ENCODE measurements at places on chromosomes 6 and 20. TPM values are rescaled to one million over a fixed set of nuclear protein-coding genes. Genes with fewer than 3 reads are reported as not detected.

DNA sequence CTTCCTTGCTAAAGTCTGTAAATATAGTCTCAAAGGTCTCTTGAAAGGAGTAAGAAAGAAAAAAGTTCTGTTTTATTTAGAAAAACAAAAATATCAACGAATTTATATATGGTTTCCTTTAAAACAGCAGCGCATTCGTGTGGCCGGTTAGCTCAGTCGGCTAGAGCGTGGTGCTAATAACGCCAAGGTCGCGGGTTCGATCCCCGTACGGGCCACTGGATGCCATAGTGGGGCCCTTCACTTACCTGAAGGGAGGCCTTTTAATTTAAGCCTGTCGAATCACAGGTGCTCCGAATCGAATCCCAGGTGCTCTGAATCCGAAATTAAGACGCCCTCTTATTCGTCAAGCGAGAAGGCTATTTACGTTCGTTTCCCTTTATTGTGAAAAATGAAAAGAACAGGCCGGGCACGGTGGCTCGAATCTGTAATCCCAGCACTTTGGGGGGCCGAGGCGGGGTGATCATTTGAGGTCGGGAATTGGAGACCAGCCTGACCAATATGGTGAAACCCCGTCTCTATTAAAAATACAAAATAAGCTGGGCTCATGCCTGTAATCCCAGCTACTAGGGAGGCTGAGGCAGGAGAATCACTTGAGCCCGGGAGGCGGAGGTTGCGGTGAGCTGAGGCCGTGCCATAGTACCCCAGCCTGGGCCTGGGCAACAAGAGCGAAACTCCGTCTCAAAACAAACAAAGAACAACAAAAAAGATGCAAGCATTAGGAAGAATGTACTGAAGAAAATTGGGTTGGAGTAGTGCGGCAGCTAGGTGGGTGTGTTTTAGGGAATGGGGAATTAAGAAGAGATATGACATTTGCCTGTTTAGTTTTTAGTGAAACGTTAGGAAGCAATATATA, 195.8 kb upstream of the ZNF184 start:
- H3K4me1 ChIP-seq = peaks cover 23% of the 10 kb centered on the region
- DNase-seq = peak; percentile 76
- no peaks in the 10 kb centered on the region for H3K36me3 ChIP-seq
- peaks cover 12% of the 10 kb centered on the region for H3K27me3 ChIP-seq

DNA sequence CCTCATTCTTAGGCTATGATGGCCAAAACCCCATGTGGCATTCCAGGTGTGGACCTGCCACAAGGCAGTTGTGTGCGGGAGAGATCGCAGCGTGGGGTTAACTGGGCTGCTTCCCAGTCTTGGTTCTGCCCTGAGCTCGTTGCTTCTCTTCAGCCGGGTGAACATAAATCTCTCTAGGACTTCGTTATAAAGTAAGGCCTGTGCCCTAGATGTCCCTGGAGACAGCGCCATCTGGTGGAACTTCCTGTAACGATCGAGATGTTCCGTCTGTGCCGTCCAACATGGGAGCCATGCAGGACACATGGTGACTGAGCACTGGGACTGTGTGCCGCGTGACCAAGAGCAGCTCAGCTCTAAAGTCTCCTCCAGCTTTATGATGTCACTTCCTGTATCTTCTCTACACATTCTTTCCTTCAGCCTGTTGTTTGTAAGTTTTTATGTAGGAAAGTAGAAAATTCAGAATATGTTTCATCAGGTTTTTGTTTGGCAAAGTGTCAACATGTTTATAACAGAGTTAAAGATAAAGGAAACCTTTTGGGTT, 26.8 kb upstream of the RPP40 start:
- no peaks in the 10 kb centered on the region for H3K36me3 ChIP-seq
- peaks cover 9% of the 10 kb centered on the region for H3K4me1 ChIP-seq

DNA sequence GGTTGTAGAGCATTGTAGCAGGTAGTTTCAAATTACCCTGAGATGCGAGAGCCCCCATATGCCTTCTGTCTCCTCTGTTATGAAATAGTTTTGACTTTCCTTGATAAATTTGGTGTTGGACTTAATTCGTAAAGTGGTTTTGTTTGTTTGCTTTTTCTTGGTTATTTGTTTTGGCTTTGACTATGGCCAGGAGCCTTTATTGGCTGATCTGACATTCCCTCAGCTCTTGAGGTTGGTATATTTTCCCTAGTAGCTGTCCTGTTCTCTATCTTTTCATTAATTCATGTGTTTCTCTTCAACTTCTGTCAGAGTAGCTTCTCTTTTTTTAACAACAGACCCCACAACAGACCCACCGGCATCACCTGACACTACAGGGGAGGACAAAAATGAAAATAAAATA, 457.4 kb upstream of the MANEA start:
- H3K4me3 ChIP-seq = no peak overlapping the region
- H3K36me3 ChIP-seq = no peaks in the 10 kb centered on the region
- no peaks in the 10 kb centered on the region for H3K4me1 ChIP-seq

DNA sequence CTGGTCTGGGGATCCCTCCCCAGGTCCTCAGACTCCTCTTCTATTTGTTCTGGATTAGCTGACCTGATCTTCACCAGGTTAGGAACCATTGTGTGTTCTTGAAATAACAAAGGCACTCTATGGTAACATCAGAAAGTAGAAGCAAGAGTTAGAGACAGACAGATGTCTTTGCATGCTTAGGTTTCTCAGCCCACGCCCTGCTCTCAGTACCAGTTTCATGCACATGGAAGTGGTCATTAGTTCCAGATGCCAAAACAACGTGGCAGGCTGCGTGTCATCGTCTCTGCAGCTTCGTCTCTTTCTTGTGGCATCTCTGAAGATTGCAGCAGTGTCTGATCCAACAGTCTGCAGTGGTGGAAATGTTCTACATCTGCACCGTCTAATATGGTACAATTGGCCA, 89.4 kb downstream of the PACRG start:
- H3K27ac ChIP-seq = no peak overlapping the region
- H3K4me1 ChIP-seq = no peaks in the 10 kb centered on the region
- no peak for DNase-seq
- H3K4me3 ChIP-seq = no peak overlapping the region
- H3K36me3 ChIP-seq = no peaks in the 10 kb centered on the region

DNA sequence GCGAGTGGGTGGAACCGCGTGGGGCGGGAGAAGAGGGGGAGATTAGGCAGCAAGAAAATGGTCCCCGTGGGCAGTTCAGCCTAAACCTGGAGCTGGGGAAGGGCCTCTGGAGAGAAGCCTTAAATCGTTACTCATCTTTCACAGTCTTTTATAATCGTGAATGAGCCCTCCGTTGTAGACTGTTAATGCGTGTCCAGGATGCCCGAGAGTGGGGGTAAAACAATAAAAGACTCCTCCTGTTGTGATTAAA, 11.0 kb upstream of the ELOVL5 start:
- H3K4me1 ChIP-seq = peaks cover 22% of the 10 kb centered on the region
- no peaks in the 10 kb centered on the region for H3K36me3 ChIP-seq
- H3K4me3 ChIP-seq = peak overlapping the region; percentile 80
- DNase-seq = peak; percentile 63
- H3K27ac ChIP-seq = peak overlapping the region; percentile 97
- no peaks in the 10 kb centered on the region for H3K27me3 ChIP-seq

FGD2 gene
- under 0.01 TPM for total RNA-seq

DNA sequence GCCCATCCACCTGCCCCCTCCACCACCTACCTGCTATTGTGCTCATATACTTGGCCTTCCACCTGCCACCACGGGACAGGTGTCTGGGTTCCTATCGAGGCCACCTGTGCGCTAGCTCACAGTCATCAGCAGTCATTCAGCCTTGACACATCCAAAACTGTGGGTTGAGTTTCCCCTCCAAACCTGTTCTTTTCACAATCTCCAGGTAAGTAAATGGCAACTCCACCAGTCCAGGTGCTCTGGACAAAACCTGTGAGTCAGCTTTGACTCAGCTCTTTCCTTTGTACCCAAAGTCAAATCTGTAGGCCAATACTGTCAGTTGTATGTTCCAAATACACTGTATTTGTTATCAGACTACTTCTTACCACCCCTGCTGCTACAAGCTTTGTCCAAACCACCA, 52.6 kb downstream of the SPTLC3 start:
- no peak overlapping the region for H3K27ac ChIP-seq
- no peak overlapping the region for H3K4me3 ChIP-seq
- H3K27me3 ChIP-seq = no peaks in the 10 kb centered on the region
- DNase-seq = no peak

DNA sequence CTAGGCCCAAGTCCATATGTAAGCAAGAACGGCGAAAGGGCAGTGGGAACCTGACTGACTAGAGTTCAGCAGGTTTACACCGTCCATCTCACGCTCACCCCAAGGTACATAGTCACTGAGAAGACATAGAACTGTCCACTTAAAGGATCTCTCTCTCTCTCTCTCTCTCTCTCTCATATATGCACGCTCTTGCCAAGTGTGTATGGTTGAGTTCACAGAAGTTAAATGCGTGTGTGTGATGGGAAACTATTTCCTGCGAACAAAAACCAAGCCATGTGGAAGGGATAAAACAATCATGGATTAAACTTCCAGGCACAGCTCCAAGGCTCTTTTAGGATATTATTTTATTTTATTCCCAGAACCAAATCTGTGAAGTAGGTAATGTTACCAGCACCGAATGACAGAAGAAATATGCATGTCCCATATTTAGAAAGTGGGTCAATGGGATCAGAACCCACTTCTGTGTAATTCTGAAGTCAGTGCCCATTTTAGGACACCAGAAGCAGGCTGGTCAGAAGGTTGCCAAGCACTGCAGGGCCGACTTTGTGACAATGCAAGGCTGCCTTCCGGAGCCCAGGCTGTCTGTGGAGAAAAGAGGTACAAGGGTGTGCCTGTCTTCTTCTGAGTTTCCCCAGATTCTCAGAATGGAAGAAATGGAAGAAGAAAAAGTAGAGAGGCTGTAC, 49.2 kb upstream of the MAP7 start:
- H3K27me3 ChIP-seq = no peaks in the 10 kb centered on the region
- no peaks in the 10 kb centered on the region for H3K36me3 ChIP-seq
- DNase-seq = no peak

- no peaks in the 10 kb centered on the region for H3K36me3 ChIP-seq
- peaks cover 7% of the 10 kb centered on the region for H3K4me1 ChIP-seq
- H3K27me3 ChIP-seq = no peaks in the 10 kb centered on the region
- peak overlapping the region; percentile 41 for H3K27ac ChIP-seq
Measured at GRCh38 chr20:50266293-50267040, 75.8 kb downstream of the CEBPB start.

ELOVL2 gene
- total RNA-seq = 0.29 TPM

VGLL2 gene
- not detected for total RNA-seq

SIRPA gene
- 13.8 TPM for total RNA-seq

GRCh38 chr6:149046822-149047246, 270.7 kb upstream of the TAB2 start:
- H3K4me1 ChIP-seq = peaks cover 3% of the 10 kb centered on the region
- no peaks in the 10 kb centered on the region for H3K36me3 ChIP-seq
- H3K27ac ChIP-seq = no peak overlapping the region
- H3K4me3 ChIP-seq = no peak overlapping the region
- H3K27me3 ChIP-seq = no peaks in the 10 kb centered on the region
- DNase-seq = no peak

RFX6 gene
- total RNA-seq = not detected

PLA2G7 gene
- 0.36 TPM for total RNA-seq
